ENCODE measurements at places on chromosomes 13 and 19.

GRCh38 chr19:34173193-34173956 is 1.1 kb downstream of the LSM14A start:
- DNase-seq: peak; percentile 80

- DNase-seq: no peak
Measured at GRCh38 chr13:21364357-21364756, 94.7 kb downstream of the ZDHHC20 start.

DNA sequence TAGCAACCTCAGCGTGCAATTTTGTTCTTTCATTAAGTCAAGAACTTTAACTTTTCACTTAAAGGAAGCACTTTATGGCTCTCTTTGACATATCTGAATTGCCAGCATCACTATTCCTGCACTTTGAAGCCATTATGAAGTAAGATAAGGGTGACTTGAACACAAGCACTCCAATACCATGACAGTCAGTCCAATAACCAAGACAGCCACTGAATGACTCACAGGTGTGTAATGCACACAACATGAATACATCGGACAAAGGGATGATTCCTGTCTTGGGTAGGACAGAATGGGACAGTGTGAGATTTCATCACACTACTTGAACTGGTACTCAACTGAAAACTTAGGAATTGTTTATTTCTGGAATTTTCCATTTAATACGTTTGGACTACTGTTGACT is 233.7 kb upstream of the IPO5 start:
- no peak for DNase-seq

- peak; percentile 46 for DNase-seq
Measured at GRCh38 chr19:3360421-3361383, 5.7 kb upstream of the NFIC start.

GRCh38 chr19:6498294-6499036 is 3.6 kb downstream of the TUBB4A start:
- DNase-seq: no peak

- DNase-seq: peak; percentile 78
Measured at GRCh38 chr19:13099073-13099999, 3.3 kb downstream of the LYL1 start.

DNA sequence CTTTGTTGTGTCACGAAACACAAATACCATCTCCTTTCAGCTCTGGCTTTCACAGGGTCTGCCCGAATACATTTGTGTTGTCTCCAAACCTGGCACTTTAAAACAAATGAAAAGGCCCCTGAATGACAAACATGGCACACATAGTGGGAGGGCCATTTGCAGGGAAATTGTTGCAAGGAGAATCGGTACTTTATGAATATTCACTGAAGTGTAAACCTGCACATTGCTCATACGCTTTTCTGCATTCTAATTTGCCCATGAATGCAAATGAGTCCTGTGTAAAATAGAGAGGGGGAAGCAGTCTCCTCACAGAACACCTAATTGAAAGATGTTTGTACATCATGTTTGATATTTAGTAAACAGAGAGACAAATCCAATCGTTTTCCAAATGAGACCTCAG is 82.7 kb upstream of the PCDH8 start:
- DNase-seq: no peak

GRCh38 chr13:61247149-61247936 is 168.3 kb downstream of the PCDH20 start:
- no peak for DNase-seq

Measured in EH (cell line).